ENCODE measurements at places on chromosomes 1 and 21.

DNA sequence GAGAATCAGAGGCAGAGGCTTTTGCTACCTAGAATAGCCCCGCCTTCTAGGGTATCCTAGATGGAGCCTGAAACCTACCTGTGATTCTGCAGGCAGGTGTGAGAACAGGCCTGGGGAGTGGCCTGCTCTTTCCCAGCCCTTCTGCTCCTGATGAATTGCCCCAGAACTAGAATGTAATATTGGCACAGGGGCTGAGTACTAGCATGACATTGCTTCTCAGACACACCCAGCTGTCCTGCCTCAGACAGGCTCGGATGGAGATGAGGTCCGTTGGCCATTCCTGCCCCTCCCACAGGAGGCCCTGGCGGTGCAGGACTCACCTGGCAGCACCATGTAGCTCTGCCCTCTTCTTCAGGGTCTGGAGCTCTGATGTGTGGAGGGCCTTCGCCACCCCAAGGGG, 237.6 kb downstream of the GRIK3 start:
- no peak for DNase-seq

DNA sequence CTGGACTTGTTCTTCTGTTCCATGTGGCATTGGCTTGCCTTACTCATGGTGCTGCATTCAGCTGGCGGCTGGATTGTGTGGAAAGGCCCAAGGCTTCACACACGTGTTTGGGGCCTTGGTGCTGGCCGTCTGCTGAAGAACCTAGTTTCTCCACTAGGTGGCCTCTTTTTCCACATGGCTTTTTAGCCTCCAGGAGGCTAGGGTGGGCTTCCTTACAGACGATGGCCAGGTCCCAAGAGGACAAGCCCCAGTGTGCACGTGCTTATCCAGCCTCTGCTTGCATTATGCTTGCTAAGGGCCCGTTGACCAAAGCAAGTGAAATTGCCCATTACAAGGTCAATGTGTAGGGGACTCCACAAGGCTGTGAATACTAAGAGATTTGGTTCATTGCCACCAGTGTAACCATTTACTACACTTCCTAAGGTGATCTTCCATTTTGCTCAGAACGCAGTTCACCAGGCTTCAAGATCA, 47.5 kb upstream of the FOXO6 start:
- no peak for DNase-seq

GRCh38 chr1:189315035-189315901, 1162.4 kb downstream of the BRINP3 start:
- DNase-seq, result no peak

GRCh38 chr1:162136760-162137159, 67.3 kb downstream of the NOS1AP start:
- no peak for DNase-seq

- no peak for DNase-seq
Observed at GRCh38 chr1:212238552-212238951, 46.7 kb upstream of the PPP2R5A start.

- DNase-seq, result no peak
Observed at GRCh38 chr21:44047996-44048560, 36.0 kb downstream of the TRAPPC10 start.

GRCh38 chr1:230791986-230792564, 44.9 kb downstream of the CAPN9 start:
- DNase-seq, result no peak

GRCh38 chr21:29104239-29104708, 26.2 kb upstream of the MAP3K7CL start:
- DNase-seq, result no peak

- DNase-seq, result no peak
Observed at GRCh38 chr1:112713466-112714312, 1.4 kb downstream of the PPM1J start.

DNA sequence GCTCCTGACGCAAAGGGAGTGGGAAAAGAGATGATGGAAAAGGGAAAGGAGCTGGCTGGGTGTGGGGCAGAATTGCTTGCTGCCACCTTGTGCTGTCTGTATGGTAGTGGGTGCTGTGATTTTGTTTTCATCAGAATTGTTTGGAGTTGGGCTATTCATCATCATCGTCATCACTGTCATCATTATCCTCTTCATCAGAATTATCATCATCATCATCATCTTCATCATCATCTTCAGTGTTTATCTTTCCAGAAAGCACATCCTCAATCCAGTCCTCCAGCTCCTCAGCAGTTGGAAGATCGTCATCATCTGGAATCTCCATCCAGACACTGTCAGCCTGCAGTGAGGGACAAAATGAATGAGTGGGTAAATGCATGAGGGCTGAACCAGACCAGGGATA, 59.3 kb downstream of the VANGL1 start:
- no peak for DNase-seq

GRCh38 chr1:112527266-112528010, 18.7 kb downstream of the WNT2B start:
- DNase-seq, result no peak

GRCh38 chr1:33821291-33821690, 42.6 kb upstream of the HMGB4 start:
- no peak for DNase-seq

GRCh38 chr1:212413902-212414327, 771 bp downstream of the PACC1 start:
- DNase-seq, result no peak

- no peak for DNase-seq
Observed at GRCh38 chr1:53553734-53554509, 94.7 kb downstream of the DMRTB1 start.
